ENCODE measurements at places on chromosomes 2 and 18. TPM values are rescaled to one million over a fixed set of nuclear protein-coding genes. Genes with fewer than 3 reads are reported as not detected.

The SNED1 gene
- total RNA-seq, result 23.2 TPM

The TEKT4 gene
- total RNA-seq, result not detected

The SERPINB3 gene
- total RNA-seq, result not detected

The GPR75 gene
- 1.3 TPM for total RNA-seq

The APOB gene
- 0.27 TPM for total RNA-seq

The GPD2 gene
- 43.0 TPM for total RNA-seq

The EXOC6B gene
- total RNA-seq, result 33.8 TPM

Measured in endothelial cell of coronary artery (primary cell).